ENCODE measurements at places on chromosomes 12 and 14.
A peak's percentile ranks its signal among the peaks of the same experiment; 100 is the strongest.

DNA sequence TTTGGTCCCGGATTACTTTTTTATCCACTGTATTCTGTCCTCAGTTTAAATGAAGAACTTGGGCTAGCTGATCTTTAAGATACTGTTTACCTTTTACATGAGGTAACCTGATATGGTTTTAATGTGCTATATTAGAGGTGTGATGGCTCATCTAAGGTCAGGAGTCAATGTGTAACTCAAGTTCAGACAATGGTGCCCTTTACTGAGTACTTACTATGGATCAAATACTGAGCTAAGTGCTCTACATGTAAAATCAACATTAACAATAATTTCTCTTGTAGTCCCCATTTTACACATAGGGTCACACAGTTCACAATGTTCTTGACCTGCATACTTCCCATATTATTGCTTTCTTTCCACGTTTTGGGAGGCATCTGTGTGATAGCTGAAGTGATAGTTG lies 79.2 kb downstream of the CEP83 start:
- no peak for DNase-seq

DNA sequence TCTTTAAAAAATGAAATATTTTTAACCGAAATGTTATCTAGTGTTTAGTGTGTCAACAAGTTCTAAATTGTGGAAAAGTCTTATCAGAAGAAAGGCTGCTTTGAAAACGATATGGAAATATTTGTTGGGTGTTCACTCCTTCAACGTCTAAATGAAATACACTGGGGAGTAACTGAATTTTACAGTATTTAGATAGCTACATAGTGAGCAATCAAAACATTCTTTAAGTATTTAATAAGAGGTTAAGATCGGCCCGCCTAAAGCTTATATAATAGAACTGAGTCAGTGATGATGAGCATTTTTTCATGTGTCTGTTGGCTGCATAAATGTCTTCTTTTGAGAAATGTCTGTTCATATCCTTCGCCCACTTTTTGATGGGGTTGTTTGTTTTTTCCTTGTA lies 228.3 kb downstream of the RAD51B start:
- no peak for DNase-seq

DNA sequence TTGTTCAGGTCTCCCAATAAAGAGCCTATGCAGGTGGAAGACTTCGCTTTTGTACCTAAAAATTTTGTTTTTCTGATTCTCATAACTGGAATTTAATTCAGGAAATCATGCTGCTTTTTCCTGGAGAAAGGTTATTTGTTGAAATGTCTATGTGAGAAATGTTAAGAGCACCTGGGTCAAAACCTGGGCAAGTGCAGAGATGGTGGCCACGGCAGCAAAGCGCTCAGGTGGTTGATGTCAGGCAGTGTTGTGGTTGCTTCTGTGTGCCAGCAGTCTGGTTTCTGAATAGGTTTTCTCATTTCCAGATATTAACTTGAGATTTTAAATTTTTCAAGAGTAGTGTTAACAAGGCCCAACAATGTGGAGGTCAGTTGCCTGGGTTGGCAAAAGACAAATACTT lies 96.2 kb downstream of the ESR2 start:
- no peak for DNase-seq

GRCh38 chr12:93868771-93869170 lies 191.6 kb downstream of the CRADD start:
- DNase-seq = no peak

- DNase-seq = no peak
Observed at GRCh38 chr12:92123780-92124688, 21.6 kb downstream of the BTG1 start.

DNA sequence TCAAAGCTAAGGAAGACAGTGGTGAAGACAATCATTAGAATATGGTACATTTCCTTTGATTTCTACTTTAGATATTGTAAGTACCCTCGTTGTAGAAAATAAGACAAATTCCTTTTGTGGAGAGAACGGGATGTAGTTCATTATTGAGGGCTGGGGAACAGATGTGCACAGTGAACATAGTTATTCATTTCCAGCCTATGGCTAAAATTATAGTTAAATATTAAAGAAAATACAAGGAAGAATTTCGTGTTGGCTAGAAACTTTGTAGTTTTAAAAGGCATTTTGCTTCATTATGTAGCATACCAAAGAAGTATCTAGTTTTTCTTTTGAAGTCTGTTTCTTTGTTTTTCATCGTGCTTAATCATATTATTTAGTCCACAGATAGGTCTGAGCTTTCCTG lies 201.8 kb downstream of the ESR2 start:
- no peak for DNase-seq

GRCh38 chr12:107983756-107984472 lies 145.2 kb upstream of the WSCD2 start:
- DNase-seq = no peak

GRCh38 chr14:25899197-25899596 lies 698.6 kb downstream of the NOVA1 start:
- DNase-seq = no peak

GRCh38 chr14:78278464-78279250 lies 108.5 kb downstream of the NRXN3 start:
- DNase-seq = no peak

- no peak for DNase-seq
Observed at GRCh38 chr12:127619869-127620734, 646.9 kb upstream of the TMEM132C start.

DNA sequence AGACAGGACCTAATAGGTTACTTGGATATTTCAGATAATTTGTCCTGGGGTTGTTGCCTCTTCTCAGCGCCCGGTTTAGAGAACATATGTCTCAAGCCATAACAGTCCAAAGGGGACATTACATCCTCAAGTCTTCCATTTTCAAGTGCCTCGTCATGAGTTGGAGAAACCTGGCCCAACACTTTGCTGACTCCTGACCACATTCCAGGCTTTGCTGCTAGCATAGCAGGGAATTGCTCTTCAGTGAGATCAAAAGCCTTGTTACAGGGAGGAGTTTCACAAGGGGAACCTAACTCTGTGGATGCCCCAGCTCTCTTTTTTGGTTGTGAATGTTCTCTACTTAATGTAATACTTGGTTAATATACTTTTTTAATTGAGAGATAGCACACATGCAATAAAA lies 8.2 kb upstream of the MMP19 start:
- no peak for DNase-seq

DNA sequence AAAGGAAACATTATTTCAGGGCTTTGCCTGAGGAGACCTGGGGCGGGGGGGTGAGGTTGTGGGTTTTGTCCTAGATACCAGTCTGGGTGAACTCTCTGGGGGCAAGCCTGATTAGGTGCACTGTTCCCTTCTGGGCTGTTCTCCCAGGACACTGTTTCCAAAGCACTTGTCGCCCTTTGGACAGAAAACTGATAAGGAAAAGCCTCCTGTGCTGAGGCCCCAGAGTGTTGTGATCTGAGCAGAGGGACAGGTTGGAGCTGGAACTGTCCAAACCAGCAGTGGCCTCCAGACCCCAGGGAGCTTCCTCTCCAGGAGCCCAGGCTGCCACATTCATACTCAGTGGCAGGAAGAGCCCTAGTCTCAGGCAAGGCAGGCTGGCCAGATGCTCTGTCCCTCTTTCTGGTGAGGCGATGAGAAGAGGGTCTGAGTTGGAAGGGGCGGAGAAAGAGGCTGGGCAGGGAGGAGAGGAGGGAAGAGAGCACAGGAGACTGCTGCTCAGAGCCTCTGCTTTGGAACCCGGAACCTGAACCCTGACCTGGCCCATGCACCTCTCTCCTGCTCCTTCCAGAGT lies 1.9 kb downstream of the GALNT16 start:
- no peak for DNase-seq

DNA sequence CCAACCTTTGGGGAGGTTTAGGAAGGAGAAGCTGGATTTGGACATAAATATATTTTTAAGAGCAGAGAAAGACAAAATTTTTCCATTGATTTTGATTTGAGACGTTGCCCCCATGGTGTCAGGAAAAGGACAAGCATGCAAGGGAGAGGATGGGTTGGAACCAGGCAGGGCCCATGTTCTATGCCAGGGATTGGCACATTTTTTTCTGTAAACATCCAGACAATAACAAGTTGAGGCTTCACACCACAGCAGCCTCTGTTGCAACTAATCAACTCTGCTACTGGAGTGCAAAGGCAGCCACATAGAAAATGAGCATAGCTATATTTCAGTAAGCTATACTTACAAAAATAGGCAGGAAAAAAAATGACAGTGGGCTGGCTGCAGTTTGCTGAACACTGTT lies 44.7 kb downstream of the NR1H4 start:
- DNase-seq = no peak

GRCh38 chr12:102462386-102462785 lies 18.0 kb downstream of the IGF1 start:
- DNase-seq = no peak

DNA sequence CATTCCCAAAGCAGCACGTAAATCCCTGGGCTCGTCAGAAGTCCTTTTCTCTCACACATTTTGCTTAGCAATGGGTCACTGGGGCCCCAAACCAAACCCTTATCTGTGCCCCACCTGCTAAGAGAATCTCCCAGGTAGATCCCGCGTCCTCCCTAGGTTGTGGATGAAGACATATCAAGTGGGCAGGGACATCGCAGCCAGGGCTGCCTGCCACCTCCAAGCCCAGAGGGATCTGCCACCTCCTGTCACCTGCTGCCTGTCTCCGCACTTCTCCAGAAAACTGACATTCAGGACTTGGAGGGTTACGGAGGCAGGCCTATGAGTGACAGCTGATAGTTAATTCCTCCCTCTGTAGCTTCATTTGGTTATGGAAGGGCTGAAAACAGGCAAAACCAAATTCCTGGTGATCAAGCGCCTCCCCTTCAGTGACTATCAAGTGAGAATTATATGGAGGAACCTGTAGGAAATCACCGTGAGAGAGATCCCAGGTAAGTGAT lies 19.5 kb downstream of the BCL11B start:
- DNase-seq = no peak

DNA sequence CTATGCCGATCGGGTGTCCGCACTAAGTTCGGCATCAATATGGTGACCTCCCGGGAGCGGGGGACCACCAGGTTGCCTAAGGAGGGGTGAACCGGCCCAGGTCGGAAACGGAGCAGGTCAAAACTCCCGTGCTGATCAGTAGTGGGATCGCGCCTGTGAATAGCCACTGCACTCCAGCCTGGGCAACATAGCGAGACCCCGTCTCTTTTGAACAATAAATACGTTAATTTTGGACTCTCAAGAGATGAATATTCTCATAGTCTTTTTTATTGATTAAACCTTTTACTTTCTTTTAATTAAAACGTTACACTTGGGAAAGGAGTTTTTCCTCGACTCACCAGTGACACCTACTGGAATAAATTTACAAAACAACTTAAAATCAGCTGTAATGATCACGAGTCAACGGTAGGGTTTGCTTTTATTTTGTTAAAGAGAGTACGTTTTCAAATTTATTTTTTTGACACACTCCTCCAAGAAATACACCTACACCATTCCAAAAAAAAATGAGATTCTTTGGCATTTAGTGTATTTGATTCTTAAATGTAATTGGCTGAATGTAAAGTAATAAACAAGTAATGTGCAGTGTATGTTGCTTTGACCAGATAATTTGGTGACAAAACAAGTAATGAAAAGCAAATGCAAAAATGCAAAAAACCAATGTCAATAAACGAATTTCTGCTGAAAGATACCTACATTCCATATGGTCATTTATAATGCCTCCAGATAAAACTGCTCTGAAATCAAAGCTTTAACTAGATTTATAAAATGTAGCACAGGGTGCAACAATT lies 687 bp upstream of the RPS29 start:
- DNase-seq = peak; percentile 30

GRCh38 chr14:37493606-37494005 lies 101.4 kb downstream of the FOXA1 start:
- DNase-seq = no peak

- DNase-seq = no peak
Observed at GRCh38 chr14:63545431-63545830, 2.3 kb upstream of the PPP2R5E start.

GRCh38 chr14:68939893-68940613 lies 39.0 kb downstream of the ACTN1 start:
- DNase-seq = no peak

- no peak for DNase-seq
Observed at GRCh38 chr12:25625146-25625545, 72.1 kb upstream of the LMNTD1 start.

- no peak for DNase-seq
Observed at GRCh38 chr12:109596418-109597244, 23.0 kb downstream of the MVK start.

- no peak for DNase-seq
Observed at GRCh38 chr14:82621881-82622450, 1088.3 kb upstream of the SEL1L start.

- no peak for DNase-seq
Observed at GRCh38 chr12:64318605-64319004, 72.0 kb downstream of the C12orf56 start.

GRCh38 chr12:76202621-76203020 lies 118.1 kb upstream of the NAP1L1 start:
- no peak for DNase-seq

GRCh38 chr12:366820-367219 lies 22.3 kb downstream of the KDM5A start:
- no peak for DNase-seq

GRCh38 chr12:54251667-54252284 lies 28.1 kb downstream of the CBX5 start:
- peak; percentile 22 for DNase-seq

GRCh38 chr14:31122098-31122611 lies 85.4 kb downstream of the HECTD1 start:
- no peak for DNase-seq

DNA sequence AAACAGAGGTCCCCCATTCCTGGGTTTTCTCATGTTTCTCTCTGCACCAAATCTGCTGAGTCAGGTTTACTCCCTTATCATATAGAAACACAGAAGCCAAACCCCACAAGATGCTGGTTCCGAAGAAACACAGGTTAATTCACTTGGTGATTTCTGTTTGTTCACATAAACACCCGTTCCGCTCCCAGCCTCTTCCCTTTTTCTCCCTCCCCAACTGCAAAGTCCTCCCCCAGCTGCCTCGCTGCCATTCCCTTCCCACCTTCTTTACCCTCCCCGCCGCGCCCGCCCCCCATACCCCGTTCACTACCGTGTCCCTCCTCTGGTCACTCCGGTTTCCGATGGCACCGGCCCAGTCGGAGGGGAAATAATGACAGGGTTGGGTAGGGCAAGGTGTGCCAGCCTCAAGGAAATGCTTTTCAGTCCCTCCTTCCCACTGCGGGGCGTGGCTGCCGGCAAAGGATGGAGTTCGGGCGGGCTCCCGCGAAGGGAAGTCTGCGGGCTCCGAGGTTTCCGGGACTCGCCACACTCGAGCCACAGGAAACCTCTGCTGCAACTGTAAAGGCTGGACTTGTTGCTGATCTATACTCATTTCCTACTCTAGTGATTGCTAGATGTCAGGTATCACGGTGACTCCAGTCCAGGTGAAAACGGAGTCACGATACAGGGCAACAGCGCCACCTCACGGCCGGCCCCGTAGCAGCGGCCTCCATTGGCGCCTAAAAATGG lies at the start of gene STYK1:
TSS of gene STYK1 (minus strand) at position 394 of the 726 bp plus-strand sequence. CDS start 39,434 bp downstream, outside the sequence.
- peak; percentile 68 for DNase-seq

- no peak for DNase-seq
Observed at GRCh38 chr12:21528953-21529352, 2.9 kb downstream of the SPX start.

- DNase-seq = peak; percentile 33
Observed at GRCh38 chr14:51094282-51094821, 553 bp downstream of the TRIM9 start.

DNA sequence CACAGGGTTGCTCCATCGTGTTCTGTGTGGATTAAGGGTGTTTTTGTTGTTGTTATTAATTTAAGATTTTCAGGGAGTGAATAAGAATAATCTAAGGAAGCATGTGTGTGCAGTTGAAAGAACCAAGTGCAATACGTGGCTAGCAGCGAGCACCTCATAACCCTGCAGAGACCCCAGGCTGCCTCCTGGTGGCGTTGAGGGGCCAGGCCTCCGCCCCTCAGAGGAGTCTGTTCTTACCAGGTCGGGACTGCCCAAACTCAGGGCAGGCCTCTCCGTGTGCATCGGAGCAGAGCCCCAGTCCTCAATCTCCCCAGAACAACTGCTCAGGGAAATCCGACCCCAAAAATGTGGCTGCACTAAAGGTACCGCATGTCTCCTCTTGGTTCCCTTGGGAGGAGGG lies 36.8 kb downstream of the IL31 start:
- DNase-seq = no peak

Measured in CD4-positive, alpha-beta T cell treated with Interleukin-17A for 4 hours (primary cell).